ENCODE measurements at places on chromosomes 1 and 21. TPM values are rescaled to one million over a fixed set of nuclear protein-coding genes. Genes with fewer than 3 reads are reported as not detected.

SYT2 gene
- total RNA-seq = not detected

DNA sequence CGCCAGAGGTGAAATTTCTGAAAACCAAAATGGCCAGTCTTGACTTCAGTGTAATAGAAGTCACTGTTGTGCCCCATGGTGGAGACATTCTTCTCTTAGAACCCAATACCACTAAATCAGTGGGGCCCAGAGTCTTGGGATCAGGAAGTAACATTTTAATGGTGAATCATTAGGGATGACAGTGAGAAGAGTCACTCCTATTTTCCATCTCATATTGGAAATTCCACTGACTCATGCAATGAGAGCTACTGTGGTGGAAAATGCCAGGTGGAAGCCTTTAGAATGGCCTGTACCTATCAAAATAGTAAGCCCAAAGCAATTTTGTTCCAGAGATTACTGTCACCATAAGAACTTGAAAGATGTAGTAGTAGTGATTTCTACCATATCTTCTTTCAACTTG, 20.6 kb upstream of the PPM1J start:
- DNase-seq = peak; percentile 94

NBPF10 gene
- 1.2 TPM for total RNA-seq

- DNase-seq = no peak
Observed at GRCh38 chr1:226654668-226655055, 84.4 kb downstream of the ITPKB start.

- DNase-seq = no peak
Observed at GRCh38 chr1:80933346-80933745, 867.4 kb upstream of the ADGRL2 start.

GRCh38 chr1:19762175-19762779, 37.4 kb downstream of the TMCO4 start:
- DNase-seq = peak; percentile 23

- peak; percentile 76 for DNase-seq
Observed at GRCh38 chr1:222814536-222815439, at the start of gene DISP1. Gene DISP1 (plus strand): TSS chr1:222815039. CDS start chr1:222942824, 127,785 bp downstream.

RNU1-1 gene
- under 0.01 TPM for total RNA-seq

ERG gene
- not detected for total RNA-seq

CELF3 gene
- total RNA-seq = not detected

DNA sequence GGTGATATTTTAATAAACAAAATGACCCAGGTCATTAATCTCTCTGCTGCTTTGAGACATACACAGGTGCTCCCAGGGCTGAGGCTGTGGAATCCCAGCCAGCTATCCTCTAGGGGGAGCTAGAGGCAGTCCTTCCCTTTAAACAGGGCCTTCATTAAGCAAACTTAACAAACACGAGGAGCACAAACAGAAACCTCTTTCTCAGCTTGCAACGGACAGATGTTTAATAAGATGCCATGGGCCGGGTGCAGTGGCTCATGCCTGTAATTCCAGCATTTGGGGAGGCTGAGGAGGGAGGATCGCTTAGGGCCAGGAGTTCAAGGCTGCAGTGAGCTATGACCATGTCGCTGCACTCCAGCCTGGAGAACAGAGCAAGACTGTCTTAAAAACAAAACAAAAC, 106.7 kb downstream of the HIVEP3 start:
- DNase-seq = peak; percentile 71

DNA sequence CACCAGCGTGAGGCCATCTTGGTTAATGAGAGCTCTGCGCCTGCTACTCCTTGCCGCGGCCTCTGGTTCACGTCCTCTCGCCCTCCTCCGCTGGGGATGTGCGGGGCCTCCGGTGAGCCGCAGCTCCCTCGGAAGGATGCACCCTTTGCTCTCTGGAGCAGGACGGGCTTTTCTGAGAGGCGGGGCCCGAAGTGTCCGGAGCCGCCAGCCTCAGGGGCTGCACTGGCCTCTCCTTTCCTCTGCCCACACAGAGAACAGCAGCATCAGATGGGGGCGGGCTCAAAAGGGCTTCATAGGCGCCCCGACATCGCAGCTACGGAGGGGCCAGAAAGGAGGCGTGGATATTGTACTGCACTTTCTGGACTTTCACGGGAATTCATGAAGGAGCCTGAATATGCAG, 284.7 kb downstream of the CAMTA1 start:
- peak; percentile 3 for DNase-seq

- DNase-seq = no peak
Observed at GRCh38 chr1:33575324-33575879, 103.0 kb downstream of the ZSCAN20 start.

- no peak for DNase-seq
Observed at GRCh38 chr1:178607718-178608408, 95.0 kb downstream of the TEX35 start.

DNA sequence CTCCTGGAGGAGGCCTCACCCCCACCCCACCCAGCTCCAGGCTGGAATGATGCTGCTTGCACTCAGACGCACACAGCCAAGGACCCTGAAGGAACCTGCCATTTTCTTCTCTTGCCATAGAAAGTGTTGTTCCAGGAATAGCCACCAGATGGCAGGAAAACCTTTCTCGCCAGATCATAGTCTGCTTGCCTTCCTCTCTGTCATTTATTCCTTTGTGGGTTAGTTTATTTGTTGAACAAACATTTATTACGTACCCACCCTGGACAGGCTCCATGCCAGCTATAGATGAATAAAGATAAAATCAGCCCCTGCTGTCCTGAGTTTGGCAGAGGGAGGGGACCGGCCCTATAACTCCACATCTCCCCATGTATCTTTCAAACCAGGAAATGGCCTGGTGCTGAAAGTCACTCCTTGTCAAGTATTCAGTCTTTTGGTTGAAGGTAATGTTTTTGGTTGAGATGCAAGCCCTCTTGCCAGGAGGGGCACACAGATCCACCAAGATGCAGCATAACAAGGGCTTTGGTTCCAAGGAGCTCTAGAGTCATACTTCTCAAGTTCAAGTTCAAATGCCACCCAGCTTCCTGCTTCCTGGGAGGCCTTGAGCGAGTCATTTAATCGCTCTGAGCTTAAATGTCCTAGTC, 7.0 kb upstream of the KCNC4 start:
- peak; percentile 60 for DNase-seq

GRCh38 chr1:78833491-78833890, 173.0 kb downstream of the ADGRL4 start:
- DNase-seq = peak; percentile 94

DNA sequence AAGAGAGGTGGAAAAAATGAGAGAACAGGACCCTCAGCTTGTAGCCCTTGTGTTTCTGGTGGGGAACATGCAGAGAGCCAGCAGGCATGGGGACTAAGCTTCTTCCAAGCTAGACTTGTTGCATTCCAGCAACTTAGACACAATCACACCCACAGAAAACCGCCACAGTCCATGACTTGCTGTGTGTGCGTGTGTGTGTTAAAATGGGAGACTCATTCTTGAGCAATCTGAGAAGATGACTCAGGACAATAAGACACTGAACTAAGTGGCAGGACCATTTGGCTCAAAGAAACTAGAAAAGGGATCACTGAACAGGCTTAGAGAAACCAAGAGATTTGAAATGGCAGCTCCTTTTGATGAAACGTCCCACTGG, 78.0 kb downstream of the HLX start:
- DNase-seq = peak; percentile 81

DNA sequence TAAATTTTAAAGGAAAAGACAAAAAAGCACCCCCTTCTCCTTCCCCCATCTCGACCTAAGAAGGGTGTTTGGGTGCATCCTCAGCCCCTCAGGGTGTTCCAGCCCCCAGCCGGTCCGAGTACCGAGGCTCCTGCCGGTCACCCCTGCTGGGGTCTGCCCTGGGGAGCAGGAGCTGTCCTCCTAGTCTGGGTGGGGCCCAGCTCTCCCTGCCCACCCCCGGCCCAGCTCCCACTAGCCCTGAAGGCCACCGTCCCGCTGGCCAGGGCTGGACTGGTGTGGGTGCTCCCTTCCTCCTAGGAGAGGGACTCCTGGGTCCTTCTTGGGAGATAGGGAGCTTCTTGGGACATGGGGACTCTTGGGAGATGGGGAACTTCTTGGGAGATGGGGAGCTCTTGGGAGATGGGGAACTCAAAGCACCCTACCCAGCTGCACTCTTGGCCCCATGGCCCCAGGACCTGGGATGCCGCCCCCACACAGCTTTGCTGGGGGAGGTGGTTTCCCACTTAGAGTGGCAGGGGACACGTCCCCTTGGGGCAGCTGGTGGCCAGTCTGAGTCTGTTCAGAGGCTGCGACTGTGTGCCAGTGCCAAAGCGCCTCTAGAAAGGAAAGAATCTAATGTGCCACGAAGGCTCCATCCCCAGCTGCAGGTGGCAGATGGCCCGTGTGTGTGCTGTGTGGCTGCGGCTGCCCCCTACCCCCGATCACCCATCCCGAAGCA, 44.5 kb downstream of the MORN1 start:
- no peak for DNase-seq

HLX gene
- 2.9 TPM for total RNA-seq

- no peak for DNase-seq
Observed at GRCh38 chr1:204327359-204327758, 32.4 kb downstream of the PLEKHA6 start.

DNA sequence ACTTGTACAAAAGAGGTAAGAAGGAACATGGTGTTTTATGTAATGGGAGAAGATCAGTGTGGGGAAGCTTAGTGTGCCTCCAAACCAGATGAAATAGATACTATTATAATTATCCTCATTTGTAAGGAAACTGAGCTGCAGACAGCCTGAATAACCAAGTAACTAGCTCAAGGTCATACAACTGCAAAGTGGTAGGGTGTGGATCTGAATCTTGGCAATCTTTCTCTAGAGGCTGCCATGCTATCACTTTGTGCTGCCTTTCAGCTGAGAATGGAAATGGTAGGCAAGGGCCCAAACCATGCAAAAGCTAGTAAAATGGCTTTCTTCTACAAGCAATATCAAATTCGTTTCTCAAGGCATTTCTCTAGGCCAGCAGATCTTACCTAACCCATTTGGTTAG, 51.0 kb downstream of the DUSP10 start:
- no peak for DNase-seq

DNA sequence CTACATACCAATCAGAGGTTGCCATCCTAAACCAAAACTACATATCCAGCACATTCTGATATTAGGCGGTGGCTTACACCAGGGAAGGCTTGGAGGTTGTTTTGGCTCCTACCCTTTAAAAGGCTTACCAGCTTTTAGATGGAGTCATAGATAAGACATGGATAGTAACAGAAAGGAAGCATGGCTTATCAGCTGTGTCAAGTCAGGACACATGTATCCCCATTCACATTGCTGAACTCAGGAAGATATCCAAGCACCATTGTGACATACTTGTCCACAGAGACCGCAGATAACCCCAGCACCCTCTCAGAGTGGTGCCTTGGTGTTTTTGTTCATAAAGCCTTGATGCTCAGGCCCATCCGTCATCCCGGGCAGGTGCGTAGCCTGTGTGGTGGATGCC, 39.7 kb downstream of the ADARB1 start:
- DNase-seq = no peak

DNA sequence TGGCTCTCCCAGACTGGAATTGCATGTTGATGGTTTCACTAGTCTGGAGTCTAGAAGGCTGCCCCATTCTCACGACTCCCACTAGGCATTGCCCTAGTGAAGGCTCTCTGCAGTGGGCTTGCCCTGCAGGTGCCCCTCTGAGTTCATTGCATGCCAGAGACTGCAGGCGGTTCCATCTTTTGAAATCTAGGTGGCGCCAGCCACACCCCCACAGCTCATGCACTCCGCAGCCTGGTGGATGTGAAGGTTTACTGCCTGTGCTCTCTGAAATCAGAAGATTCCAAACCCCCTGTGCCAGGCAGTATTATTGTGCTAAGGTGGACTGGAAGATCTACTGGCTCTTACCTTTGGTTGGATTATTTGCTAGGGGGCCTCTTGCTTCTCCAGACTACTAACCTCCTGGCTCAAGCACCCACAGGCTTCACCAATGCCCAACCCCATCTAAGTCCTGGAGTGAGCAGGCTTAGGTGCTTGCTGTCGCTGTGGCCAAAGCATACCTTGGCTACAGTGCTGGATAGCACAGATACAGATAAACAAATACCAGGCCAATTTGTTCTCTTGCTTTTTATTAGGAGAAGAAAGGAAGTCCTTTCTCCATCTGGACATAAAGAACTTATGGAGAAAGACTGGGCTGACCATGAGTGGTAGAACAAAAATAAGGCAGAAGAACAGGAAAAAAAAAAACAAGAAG, 83.5 kb upstream of the SIM2 start:
- DNase-seq = peak; percentile 18

DNA sequence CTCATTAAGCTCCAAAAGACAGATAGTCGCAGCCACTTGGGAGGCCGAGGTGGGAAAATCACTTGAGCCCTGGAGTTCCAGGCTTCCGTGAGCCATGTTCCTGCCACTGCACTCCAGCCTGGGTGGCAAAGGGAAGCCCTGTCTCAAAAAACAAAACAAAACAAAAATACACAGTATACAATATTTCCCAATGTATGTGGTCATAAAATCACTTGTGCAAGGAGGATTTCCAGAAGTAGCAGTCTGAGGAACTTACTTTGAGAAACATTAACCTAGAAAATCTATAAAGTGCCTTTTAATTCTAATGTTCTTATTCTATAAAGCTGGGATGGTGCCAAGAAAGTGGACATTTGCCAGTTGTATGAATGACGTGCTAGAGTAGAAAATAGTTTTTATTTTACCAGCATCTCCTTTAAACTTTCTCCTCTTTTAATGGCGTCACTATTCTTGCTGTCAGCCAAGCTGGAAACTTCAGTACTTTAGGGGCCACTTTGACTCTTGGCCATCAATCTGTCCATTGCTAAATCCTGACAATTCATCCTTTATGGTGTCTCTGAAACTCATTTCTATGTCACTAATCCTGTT, 22.5 kb downstream of the FAM177B start:
- DNase-seq = no peak

PLA2G2C gene
- total RNA-seq = not detected

DNA sequence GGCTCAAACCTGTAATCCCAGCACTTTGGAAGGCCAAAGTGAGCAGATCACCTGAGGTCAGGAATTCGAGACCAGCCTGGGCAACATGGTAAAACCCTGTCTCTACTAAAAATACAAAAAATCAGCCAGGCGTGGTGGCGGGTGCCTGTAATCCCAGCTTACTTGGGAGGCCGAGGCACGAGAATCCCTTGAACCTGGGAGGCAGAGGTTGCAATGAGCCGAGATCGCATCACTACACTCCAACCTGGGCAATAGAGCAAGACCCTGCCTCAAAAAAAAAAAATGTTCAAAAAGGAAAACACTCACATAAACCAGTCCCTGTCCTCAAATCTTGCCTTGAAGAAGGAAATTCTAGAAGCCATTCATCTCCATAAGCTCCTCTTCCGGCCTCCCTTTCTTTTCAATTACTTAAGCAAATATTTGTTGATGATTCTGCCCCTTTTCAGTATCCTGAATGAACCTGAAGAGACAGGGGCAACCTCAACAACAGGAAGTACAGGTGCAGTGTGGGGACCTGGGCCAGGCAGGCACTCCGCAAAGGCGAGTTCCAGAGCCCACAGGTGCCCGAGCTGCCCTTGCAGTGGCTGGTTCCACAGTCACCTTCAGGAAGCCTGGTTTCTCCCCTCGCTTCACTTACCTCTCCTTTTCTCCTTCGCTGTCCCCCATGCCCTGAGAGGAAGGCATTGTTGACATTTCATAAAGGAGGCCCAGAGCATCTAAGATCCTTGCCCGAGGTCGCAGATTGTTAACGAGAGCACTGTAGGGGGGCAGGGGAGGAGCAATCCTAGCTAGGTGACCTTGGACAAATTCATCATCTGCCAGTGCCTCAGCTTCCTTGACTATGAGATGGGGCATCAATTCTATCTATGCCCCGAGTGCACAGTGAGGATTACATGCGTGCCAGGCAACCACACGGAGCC, 8.9 kb upstream of the LEFTY1 start:
- no peak for DNase-seq

INAVA gene
- total RNA-seq = not detected

- DNase-seq = peak; percentile 49
Observed at GRCh38 chr1:210448297-210448892, 119.7 kb downstream of the HHAT start.

SHCBP1L gene
- not detected for total RNA-seq
